ENCODE measurements at places on chromosomes 6 and 20. TPM values are rescaled to one million over a fixed set of nuclear protein-coding genes. Genes with fewer than 3 reads are reported as not detected.

GRCh38 chr6:148422085-148422484, 79.4 kb downstream of the SASH1 start:
- DNase-seq: no peak

GRCh38 chr6:35177157-35177556, 36.0 kb upstream of the TCP11 start:
- peak; percentile 0 for DNase-seq

GRCh38 chr6:149085557-149085938, 232.0 kb upstream of the TAB2 start:
- DNase-seq: no peak

- no peak for DNase-seq
Observed at GRCh38 chr6:46684771-46685170, 2.9 kb upstream of the TDRD6 start.

DNA sequence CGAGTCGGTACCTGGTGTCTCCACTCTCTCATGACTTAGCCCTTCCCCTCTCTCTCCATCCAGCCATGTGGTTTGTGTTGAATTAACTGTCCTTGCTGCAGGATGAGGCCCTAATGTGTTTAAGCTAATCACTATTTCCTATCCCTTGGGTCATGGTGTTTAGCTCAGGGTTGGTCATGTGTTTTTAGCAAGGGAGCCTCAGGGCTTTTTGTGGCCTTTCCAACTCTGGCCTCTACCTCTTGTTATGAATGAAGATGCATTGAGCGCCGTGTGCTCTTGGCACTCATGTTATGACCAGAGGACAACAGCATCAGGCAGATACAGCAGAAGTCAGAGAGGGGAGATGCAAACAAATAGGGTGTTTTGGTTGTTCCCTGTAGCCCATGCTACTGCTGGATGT, 674.2 kb upstream of the FLRT3 start:
- no peak for DNase-seq

The ECT2L gene
- total RNA-seq: not detected

The LY6G6F gene
- not detected for total RNA-seq

- DNase-seq: no peak
Observed at GRCh38 chr6:33882154-33882553, 78.4 kb upstream of the MLN start.

DNA sequence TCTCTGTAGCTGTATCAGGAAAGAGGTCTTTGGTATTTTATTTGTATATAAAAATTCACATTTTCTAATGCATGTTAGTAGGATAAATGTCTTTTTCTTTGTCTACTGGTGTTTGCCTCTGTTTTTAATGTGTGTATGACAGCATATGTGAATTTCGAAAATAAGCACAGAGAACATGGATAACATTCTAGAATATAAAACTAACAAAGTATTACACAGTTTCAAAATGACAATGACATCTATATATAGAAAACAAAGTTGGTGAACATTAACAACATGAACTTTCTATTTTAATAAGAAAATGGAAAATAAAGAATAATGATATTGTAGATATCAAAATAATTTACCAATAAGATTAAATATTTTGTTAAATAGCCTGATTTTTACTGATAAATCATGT, 608.0 kb downstream of the COL12A1 start:
- DNase-seq: no peak

DNA sequence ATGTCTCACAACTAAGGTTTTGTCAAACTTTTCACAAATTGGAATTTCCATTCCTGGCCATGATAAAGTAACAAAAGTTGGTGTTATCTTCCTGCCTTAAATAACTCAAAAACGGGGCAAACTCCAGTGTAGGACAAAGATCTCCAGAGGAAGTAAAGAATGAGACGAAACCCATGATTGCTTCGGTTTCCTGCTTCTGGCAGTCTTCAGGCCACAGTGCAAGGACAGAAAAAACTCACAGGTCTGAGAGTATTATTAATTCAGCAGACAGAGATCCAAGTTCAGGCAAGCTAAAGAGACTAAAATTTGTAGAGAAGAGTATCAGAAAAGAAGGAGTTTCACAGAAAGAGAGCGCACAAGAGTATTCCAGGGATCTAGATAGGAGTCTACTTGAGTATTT, 64.8 kb upstream of the RCAN2 start:
- DNase-seq: no peak

The PRIM2 gene
- total RNA-seq: 4.3 TPM

DNA sequence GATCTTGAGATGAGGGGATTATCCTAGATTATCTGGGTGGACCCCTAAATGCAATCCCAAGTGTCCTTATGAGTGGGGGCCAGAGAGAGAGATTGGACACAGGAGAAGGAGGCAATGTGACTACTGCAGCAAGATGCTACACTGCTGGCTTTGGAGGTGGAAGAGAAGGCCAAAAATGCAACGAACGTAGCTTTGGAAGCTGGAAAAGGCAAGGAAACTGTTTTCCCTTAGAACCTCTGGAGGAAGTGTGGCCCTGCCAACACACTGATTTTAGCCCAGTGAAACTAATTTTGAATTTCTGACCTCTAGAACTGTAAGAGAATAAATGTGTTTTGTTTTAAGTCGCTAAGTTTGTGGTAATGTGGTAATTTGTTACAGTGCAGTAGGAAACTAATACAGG, 15.7 kb downstream of the PPARD start:
- DNase-seq: no peak

- DNase-seq: no peak
Observed at GRCh38 chr6:142419071-142419470, 117.3 kb downstream of the ADGRG6 start.

The NRSN1 gene
- total RNA-seq: not detected

DNA sequence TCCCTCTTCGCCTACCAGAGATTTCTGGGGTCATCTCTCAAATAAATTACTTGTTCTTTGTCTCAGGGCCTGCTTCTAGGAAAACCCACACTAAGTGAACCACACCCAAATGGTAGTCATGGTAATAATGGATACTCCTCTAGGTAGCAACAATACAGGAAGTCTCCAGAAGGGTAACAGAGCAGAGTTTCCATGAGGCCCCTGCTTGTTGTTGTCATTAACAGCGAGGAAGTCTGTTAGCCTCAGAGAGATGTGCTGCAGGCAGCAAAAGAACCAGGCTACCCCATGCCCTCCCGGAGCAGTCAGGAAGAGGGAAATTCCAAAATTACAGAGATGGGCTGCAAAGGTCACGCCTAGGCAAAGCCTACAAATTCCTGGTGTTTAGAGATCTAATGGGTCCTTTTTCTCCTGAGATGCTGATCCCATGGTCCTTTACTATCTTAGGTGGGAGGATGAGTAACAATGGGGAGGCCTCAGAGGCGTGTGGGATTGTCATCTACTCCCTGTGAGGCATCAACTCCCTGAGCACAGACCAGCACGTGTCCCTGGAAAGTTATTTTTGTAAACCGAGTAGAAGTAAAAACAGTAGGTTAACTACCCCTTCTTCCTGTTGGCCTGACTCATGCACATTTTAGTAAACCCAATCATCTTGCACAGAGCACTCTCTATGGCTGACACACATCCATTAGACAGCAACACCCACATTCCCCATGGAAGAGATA, 10.1 kb downstream of the ISM1 start:
- DNase-seq: no peak

The GSTA4 gene
- total RNA-seq: 5.5 TPM

The TRIM26 gene
- total RNA-seq: 47.2 TPM

GRCh38 chr6:119158057-119158848, 79.8 kb upstream of the FAM184A start:
- DNase-seq: no peak

The EEF1A2 gene
- 0.73 TPM for total RNA-seq

The GFRAL gene
- total RNA-seq: not detected

The OTOR gene
- total RNA-seq: not detected

The EYA2 gene
- 1.6 TPM for total RNA-seq

DNA sequence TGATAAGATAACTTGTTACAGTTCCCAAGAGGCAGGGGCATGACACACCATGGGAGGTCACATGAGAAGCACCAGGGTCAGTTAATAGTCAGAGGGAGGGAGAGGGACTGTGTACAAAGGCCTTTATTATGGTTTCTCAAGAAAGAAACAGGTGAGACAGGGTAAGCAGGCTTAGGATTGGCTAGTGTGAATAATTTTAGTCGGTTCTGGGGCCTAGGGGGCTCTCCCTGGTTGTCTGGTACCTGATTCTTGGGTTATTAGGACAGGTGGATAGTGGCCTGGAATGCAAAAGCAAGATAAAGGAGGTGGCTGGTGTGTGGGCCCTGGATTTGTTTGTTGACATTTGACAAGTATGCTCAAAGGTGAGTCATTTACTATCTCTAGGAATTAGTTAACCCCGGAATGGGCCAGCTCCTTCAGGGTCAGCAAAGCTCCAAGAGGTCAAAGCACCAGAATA, 49.4 kb upstream of the MCUR1 start:
- DNase-seq: no peak

DNA sequence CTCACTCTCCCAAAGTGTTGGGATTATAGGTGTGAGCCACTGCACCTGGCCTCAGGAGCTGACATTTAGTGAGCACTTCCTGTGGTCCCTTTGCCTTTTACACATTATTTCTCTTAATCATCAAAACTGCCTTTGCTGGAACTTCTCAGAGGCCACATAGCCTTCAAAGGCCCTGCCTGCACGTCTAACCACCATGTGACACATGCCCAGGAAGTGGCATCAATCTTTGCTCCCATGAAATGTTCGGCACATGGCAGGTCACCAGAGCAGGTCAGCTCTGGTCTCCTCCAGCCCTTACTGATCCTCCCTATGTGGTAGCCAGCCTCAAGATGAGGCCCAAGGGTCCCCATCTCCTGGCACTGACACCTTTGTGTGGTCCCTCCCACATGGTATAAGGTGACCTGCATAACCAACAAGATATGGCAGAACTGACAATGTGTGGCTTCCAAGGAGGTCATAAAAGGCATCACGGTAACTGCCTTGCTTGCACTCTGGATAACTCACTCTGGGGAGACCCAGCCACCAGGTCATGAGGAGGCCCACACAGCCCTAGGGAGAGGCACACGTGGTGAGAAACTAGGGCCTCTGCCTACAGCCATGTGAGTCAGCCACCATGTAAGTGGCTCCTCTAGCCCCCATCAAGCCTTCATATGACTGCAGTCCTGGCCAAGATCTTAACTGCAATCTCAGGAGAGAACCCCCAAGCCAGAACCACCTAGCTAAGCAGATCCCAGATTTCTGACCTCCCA, 28.8 kb upstream of the HMGA1 start:
- no peak for DNase-seq

The OARD1 gene
- total RNA-seq: 22.4 TPM

GRCh38 chr20:15061955-15062354, 724.5 kb upstream of the FLRT3 start:
- DNase-seq: no peak

DNA sequence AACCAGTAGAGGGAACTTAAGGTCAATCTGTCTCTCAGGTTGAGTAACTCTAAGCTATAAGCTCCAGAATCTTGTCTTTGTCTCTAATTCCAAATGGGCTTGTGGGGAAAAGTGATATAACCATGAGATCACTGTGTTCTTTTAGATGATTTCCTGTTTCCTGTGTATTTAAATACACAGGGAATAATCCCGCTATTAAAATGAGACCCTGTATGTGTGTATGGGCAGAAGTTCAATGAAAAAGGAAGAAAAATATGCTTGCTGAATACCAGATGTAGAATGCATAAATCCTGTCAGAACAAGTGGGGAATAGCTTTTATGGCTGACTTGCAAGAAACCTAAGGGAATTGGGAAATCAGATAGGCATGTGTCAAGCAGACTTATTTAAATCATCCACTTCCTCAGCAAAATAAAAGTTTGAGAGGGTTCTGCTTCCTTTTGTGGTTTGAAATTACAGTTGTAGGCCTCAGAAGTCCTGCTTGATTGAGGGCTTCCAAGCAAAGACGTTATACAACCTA, 164.7 kb upstream of the PDE7B start:
- no peak for DNase-seq

DNA sequence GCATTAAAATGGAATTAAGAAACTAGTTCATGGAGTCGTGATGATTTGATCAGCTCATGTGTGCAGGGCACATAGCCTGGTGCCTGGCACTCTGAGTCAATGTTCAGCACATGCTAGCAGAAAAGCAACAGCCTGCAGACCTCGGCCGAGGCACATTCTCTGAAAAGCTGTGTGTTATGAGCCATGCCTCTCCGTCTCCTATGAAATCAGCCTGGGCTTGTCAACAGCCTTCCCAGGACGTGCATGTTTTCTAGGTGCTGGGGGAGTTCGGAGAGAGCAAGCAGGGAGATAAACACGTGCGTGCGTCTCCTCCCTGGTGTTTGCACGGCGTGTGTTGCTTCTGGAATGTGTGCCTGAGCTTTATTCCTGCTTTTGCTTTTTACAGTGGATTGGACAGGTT, 207.8 kb upstream of the KCNG1 start:
- no peak for DNase-seq

- DNase-seq: no peak
Observed at GRCh38 chr20:23832775-23833513, 6.4 kb upstream of the CST2 start.

The BLOC1S5 gene
- total RNA-seq: 4.9 TPM

- no peak for DNase-seq
Observed at GRCh38 chr6:257774-258173, 34.5 kb upstream of the DUSP22 start.

The GHRH gene
- not detected for total RNA-seq

- DNase-seq: no peak
Observed at GRCh38 chr6:28635547-28636158, 110.0 kb downstream of the GPX5 start.

The C6orf15 gene
- not detected for total RNA-seq

GRCh38 chr20:36744243-36744642, 1.6 kb downstream of the NDRG3 start:
- DNase-seq: no peak
